ENCODE measurements at places on chromosomes 1 and 21.

DNA sequence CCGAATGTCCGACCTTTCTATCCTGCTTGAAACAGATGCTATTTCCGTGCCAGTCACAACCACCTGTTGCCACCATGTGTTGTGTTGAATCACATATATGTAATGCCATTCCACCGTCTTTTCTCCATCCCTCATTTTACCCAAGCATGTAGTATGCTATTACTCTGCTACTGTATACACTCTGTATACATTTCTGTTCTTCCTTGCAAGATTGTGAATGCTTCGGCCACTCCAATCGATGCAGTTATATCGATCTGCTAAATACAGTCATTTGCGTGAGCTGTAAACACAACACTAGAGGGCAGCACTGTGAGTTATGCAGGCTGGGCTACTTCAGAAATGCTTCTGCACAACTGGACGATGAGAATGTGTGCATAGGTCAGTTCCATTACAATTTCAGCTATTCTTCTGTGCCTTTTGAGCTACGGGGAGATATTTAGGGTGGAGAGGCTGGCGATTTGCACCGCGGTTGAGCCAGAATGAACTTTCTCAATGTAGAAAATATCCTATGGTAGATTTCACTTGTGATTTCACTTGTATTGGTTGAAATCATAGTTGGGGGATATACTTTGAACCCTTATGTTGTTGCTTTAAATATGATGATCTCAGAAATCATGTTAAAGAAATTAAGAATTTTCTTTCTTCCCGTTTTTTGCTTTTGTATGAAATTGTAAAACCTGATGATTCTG lies 289.8 kb downstream of the NTNG1 start:
- no peak for DNase-seq

DNA sequence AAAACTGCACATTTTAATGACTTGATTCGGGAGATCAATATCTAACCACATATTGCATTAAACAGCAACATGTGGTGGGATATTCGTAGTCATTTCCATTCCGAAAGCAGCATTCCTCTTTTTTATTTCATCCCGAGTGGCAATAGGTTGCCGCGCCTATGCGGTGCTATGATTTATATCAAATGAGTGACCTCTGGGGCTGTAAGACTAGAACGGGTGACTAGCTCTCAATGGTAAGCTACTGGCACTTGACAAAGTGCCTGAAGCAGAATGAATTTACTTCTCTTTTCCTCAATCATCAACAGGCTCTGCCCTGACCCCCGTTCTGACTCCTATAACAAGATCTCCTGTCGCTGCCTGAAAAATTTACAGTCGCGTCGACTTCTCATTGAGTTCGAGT lies 162.3 kb downstream of the ZNF281 start:
- no peak for DNase-seq

DNA sequence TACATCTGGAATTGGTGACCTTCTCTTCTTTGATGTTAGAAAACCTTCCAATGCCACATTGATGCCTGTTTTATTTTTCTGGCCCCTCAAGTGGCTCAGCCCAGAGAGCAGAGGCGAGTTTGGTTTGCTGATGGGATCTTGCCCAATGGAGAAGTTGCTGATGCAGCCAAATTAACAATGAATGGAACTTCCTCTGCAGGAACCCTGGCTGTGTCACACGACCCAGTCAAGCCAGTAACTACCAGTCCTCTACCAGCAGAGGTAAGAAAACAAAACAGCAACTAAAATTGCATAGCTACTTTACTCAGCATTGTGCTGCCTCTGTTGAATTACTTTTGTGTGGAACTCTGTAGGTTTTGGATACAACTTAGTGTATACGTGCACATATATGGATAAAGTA lies 97.6 kb downstream of the CC2D1B start:
- DNase-seq, result no peak

DNA sequence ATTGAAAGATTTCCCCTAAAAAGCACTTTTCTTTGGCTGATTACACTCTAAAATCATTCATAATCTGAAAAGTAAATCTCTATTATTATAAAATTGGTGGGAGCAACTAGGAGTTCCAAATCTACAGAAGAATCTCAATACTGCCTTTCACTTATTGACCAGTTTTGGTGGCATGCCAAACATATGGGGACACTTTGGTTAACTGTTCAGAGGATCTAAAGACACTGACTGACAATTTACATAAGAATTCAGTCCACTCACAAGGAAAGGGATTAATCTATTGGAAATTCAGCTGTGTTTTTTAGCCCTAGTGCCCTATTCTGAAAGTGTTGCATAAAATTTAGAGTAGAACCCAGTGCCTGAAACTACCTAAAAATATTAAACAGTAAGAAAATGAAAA lies 113.6 kb downstream of the LRRC40 start:
- no peak for DNase-seq

DNA sequence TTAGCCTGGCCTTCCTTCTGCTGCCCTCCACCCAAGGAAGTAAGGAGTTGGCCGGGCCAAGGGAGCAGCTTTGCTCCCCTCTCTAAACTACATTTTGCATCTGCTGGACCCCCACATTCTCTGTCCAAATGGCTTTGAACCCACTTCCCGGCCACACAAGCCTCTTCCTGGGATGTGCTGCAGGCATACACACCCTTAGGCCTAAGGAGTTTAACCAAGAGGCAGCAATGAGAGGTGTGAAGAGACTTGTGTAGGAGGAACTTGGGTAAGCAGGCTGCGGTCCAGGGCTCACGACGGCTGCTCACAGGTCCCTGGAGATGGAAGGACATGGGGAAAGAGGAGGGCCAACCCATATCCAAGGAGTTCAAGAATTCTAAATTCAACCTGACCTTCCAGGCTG lies 196.7 kb upstream of the SGIP1 start:
- no peak for DNase-seq

DNA sequence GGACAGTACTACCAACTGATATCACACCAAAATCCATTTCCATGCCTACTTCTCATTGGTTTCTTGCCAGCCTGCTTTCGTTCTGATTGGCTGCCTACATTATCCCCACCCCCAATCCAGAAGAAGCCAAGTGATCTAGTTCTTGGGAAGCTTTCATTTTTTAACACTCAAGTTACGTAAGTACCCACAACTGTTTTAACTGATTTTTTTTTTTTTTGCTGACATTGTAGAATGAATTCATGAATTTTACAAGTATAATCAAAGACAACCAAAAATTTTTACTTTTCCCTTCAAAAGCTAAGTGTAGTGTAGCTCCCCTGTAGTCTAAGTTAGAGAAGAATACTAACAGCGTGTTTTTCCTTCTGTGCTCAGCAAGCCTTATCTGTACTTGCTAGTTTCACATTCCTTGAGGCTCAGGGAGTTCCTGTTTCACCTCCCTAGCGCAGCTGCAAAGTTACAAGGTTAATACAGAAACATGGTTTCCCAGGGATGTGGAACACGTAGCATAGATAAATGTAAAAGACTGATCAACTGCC lies at the start of gene SLC9C2:
Gene SLC9C2 (minus strand): TSS at position 17 of the 536 bp plus-strand sequence. CDS start 1,296 bp downstream, outside the sequence.
- no peak for DNase-seq

DNA sequence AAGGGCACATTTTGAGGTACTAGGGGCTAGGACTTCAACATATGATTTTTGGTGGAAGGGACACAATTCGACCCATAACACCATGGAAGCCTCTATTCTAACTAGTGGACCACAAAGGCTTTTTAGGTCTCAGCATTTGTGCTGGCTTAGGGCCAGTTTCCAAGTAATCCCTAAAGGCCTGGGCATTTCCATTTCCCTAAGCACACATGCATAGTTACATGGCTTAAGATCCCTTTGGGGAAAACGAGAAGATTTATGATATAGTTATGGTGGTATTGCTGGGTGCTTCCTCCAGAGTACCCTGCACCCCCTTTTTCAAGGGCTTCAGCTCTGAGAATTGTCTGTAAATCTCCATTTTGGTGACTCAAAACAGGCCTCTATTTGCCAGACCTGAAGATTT lies 28.2 kb upstream of the TMEM54 start:
- no peak for DNase-seq

Measured in CD8-positive, alpha-beta T cell (primary cell).